ENCODE measurements at places on chromosomes 13 and 19. TPM values are rescaled to one million over a fixed set of nuclear protein-coding genes. Genes with fewer than 3 reads are reported as not detected.

GRCh38 chr13:89883893-89884448, 1463.5 kb upstream of the MIR17HG start:
- H3K27ac ChIP-seq: no peak overlapping the region
- H3K4me3 ChIP-seq: no peak overlapping the region
- no peaks in the 10 kb centered on the region for H3K36me3 ChIP-seq
- no peak for DNase-seq
- H3K27me3 ChIP-seq: no peaks in the 10 kb centered on the region

DNA sequence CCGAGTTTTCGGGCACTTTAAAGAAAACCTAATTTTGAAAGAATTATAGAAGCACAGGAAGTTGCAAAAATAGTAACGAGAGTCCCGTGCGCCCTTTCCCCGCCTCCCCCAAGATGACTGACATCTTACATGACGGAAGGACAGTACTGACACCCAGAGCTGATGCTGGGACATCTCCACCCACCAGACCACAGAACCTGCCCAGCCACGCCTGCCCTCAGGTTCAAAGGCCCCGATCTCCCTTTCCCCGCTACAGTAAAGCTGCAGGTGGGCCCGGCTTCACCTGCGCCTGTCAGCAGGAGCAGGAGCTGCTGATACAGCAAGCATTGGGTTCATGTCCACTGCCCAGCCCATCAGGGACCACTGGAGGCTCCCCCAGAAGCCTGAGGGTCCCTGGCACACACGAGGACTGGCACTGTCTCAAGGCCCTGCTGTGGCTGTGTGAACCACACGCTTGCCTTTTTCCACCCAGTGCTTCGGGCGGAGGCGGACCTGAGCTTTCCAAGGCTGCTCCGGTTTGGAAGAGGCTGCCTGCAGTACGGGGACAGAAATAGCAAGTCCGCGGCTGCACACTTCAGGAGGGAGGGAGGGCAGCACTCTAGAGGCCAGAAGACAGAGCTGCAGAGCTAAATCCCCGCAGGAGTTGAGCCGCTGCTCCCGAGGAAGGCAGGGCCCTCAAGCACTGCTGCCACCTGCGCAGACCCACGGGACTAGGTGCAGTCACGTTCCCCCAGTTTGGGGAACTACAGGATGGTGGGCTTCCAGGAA, 8.7 kb downstream of the MAP2K2 start:
- no peak for DNase-seq
- H3K27ac ChIP-seq: no peak overlapping the region
- H3K27me3 ChIP-seq: no peaks in the 10 kb centered on the region
- peaks cover 95% of the 10 kb centered on the region for H3K36me3 ChIP-seq

- H3K27me3 ChIP-seq: no peaks in the 10 kb centered on the region
- H3K36me3 ChIP-seq: peaks cover 2% of the 10 kb centered on the region
- DNase-seq: no peak
- H3K4me1 ChIP-seq: peaks cover 12% of the 10 kb centered on the region
- H3K27ac ChIP-seq: no peak overlapping the region
- no peak overlapping the region for H3K4me3 ChIP-seq
Measured at GRCh38 chr19:38737281-38737865, 6.9 kb downstream of the CAPN12 start.

DNA sequence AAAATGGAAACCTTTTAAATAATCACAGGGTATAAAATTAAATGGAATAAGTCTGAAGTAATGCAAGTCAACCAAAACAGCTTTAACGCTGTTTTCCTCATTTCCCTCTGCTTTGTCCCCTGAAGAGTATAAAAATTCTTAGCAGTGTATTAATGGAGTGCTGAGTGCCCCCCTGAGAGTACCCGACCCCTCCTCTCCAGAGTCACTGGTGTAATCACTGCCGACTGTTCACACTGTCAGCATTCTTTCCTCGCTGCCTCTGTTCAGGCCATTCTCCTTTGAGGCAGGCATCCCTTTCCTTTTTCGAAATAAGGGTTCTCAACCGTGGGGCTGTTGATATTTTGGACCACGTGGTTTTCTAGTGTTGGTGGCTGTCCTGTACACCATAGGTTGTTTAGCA, 146.9 kb upstream of the SLC10A2 start:
- H3K4me3 ChIP-seq: no peak overlapping the region
- H3K36me3 ChIP-seq: no peaks in the 10 kb centered on the region
- DNase-seq: no peak
- H3K27me3 ChIP-seq: no peaks in the 10 kb centered on the region

The ZNF230 gene
- total RNA-seq: 4.3 TPM

The PLVAP gene
- total RNA-seq: not detected

The PRPF31 gene
- total RNA-seq: 70.6 TPM

The CPT1C gene
- total RNA-seq: 0.05 TPM

Data from SJSA1 (cell line).